ENCODE measurements at places on chromosomes 7 and 10.

- no peak for DNase-seq
Observed at GRCh38 chr10:36177071-36177470, 535.0 kb upstream of the FZD8 start.

DNA sequence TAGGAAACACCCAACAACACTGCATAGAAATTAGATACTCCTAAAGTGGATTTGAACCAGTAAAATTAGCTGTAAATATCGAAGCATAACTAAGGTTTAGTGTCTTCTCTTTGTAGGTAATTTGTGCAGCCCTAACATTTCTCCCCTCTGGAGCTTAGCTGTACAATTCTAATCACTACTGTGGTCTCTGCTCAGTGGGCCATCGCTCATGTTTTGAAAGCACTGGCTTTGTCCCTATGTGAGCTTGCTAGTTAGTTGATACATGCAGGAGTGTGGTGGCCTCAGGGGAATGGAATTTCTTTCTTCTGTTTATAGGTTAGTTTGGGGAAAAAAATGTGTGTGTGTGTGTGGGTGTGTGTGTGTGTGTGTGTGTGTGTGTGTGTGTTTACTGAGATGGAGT is 373.1 kb downstream of the DPP6 start:
- no peak for DNase-seq

GRCh38 chr10:38156416-38157269 is 62.5 kb downstream of the ZNF37A start:
- DNase-seq: no peak

- DNase-seq: no peak
Observed at GRCh38 chr7:6403907-6404306, 43.8 kb downstream of the DAGLB start.

- no peak for DNase-seq
Observed at GRCh38 chr7:21891291-21891690, 54.4 kb downstream of the CDCA7L start.

GRCh38 chr7:107944411-107945169 is 53.6 kb downstream of the DLD start:
- DNase-seq: no peak

GRCh38 chr7:158524749-158525635 is 62.6 kb downstream of the PTPRN2 start:
- DNase-seq: no peak

GRCh38 chr7:45601816-45602540 is 27.8 kb downstream of the ADCY1 start:
- no peak for DNase-seq

GRCh38 chr7:130901209-130901783 is 167.3 kb upstream of the KLF14 start:
- DNase-seq: no peak

GRCh38 chr7:121994625-121995410 is 121.9 kb downstream of the PTPRZ1 start:
- DNase-seq: peak; percentile 16

DNA sequence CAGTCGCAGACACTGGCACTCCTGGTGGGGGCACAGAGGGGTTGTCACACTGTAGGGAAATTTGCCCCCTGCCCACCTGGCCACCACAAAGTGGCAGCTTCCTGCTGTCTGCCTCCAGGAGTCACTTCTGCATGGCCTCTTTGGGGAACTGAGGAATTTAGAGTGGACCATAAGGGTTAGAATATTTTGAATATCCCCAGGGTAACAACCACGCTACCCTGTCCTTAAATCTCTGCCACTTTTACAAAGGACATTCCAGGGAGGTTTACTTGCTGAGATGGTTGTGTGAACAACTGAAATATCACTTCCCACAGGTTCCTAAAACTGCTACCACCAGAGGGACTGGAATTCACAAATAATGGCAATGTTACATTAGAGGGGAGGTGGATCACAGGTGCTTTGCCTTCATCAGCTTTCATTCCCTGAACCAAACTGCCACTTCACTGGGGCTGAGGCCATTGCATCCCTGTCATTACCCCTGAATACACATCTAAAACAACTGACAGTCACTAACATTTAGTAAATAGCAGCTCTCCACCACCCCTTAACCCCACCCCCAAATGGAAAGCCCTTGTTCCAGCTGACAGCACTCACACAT is 88.1 kb upstream of the IFRD1 start:
- DNase-seq: no peak

DNA sequence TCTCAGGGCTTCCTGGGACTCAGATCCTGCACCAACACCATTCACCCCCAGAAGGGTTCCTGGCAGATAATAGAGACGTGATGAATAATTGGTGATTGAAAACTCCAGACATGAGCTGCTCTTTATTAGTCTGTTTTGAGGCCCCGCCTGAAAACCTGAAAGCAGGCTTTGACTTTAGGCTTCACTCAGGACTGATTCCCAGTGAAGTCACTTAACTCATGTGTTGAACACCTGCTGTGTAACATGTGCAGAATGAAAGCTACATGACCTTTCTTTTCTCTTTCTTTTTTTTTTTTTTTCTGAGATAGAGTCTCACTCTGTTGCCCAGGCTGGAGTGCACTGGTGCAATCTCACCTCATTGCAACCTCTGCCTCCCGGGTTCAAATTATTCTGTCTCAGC is 8.9 kb downstream of the SPACDR start:
- no peak for DNase-seq

GRCh38 chr7:137590756-137591305 is 247.3 kb upstream of the PTN start:
- no peak for DNase-seq

DNA sequence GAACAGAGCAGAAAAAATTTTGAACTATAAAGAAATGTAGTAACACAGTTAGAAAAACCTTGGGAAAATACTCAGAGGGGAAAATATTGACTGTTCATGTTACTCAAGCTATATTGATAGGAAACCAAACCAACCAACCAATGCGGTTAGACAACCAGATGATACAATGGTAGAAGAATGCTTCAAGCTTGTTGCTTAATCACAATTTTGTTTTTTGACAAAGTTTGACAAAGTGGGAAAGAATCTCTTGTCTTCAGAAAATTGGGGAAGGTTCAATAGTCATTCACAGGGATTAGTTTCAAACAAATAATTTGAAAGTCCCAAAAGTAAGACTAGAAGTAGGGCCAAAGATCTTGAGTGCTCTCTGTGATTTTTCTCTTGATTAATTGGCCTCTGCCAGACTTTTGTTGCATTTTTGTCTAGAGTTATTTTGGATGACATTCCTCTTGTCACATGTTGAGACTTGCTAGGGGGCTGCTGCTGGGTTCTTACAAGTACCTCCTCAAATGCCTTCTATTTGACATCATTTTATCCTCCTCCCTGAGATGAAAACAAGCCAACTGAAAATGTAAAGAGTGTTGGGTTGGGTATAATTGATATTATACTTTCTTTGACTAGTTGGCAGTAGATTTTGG is 233.1 kb upstream of the PHYHIPL start:
- DNase-seq: no peak

- no peak for DNase-seq
Observed at GRCh38 chr10:131724169-131724545, 176.7 kb upstream of the PPP2R2D start.

DNA sequence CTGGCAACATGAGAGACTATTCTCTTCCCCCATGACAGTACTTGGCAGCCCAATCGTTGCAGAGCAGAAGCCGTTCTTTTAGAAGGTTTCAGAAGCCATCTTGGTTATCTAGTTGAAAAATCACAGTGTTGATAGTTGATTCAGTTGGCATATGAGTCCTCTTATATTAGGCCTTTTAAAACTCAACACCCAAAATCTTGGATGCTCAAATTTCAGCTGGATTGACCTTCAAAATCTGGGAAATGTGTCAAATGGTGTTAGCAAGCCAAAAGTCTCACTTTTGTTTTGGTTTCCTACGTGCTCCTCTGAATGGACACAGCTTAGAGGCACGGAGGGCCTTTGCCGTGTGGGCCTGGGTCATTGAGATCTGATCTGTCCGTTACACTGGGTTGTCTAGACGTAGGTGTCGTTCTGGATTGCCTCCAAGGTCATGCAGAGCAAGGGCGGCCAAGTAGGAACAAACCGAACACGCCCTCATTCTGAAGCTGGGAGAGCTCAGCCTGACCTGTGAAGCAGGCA is 59.3 kb upstream of the BMPER start:
- no peak for DNase-seq

DNA sequence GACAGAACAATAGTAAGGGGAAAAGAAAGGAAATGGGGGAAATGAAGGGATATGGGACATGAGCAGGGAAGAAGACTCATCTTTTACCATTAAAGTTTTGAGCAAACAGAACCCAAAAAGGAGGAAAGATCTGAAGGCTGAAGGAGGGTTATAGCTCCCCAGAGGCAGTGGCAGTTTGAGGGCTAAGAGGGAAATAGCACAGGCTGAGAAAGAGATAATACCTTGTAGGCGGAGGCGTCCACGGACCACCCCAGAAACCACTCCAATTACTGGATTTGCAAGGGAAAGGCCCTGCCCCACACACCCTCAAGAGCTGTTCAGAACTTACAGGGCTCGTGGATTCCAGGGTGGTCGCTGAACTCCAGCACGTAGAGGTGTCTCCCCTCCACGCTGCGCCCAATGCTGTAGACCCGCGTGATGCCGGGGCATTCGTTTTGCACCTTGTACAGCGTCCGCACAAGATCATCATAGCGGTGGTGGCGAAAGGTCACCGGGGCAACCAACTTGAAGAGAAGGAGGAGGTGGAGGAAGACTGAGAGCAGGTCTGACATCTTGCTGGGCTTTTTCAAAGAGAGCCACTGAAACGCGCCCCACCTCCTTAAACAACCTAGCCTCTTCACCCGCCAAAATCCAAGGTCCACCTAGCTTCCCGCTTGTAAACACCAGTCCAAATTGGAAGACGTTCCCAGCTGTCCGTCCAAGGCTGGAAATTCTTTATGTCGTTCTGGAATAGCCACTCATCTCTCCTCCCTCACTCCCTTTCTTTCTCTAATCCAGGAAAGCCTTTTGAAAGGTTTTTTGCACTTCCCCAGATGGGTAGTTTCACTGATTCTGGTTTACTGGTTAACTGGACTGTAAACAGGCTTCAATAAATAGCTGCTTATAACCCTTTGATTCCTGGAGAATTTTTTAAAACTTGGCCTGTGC is at the start of gene CPN1:
CPN1 (minus strand) TSS at position 795 of the 927 bp plus-strand sequence; CDS start at position 551, 244 bp downstream.
- no peak for DNase-seq

DNA sequence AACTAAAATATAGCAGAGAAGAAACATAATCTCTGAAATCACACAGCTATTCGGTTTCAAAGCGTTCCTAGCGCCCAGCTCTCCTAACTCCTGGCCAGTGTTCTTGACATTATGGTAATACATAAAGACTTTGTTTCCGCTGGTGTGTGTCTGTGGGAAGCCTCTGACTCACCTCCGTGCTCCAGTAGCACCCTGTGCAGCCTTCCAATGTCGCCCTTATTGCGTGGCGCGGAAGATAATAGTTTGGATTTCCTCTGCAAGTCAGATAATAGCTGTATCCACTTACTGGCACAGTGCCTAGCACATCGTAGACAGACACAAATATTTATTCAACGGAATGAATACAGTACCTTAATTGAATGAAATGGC is 570 bp downstream of the BMS1 start:
- DNase-seq: peak; percentile 6

GRCh38 chr10:23754179-23754578 is 315.3 kb downstream of the OTUD1 start:
- DNase-seq: no peak

DNA sequence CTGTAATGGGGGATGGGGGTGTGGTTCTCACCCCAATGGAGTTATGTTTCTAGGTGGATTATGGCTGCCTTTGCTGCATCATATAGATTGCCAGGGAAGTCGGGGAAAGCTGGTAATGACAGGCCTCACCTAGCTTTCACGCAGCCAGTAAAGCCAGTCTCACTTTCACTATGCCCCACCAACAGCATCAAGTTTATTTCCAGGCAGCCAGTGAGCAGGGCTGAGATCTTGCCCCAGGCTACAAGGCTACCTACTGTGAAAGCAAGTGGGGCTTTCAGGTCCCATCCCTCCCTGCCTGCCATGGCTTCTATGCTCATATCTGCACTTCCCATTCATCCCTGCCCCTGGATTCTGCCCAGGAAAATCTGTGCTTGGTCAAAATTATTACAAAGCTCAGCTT is 61.7 kb upstream of the NXPH1 start:
- DNase-seq: no peak

DNA sequence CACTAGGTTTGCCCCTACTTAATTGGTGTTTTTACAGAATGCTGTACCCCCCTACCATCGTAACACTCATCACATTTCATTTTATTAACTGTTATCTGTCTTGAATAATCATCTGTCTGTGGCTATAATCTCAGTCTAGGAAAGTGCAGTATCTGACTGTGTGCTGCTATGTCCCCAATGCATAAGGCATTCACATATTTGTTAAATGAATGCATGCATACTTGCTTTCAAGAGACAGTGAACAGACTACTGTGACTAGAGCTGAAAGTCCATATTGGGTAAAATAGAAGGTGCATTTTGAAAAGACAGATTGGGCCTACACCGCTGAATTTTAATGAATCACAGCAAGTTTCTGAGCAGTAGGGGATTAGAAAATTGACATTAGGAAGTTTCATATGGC is 112.3 kb downstream of the ARHGAP12 start:
- DNase-seq: no peak

DNA sequence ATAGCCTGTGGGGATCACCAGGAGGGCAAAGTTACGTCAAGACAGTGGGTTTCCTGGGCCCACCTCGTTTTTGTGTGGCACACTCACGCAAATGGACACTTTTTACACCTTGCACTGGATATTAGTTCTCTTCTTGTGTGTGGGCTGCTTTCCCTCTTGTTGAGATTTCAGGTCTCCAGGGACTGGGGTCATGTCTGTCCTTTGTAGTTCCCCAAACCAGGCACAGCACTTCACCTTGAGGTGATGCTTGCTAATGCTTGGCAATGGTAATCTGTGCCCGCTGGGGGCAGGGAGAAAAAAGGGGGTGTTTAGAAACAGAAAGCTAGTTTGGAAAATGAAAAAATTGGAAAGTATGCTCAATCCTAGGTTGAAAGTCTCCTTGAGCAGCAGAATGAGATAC is 195.3 kb downstream of the PTEN start:
- DNase-seq: no peak

GRCh38 chr10:97323501-97323900 is 4.4 kb downstream of the FRAT1 start:
- no peak for DNase-seq

- no peak for DNase-seq
Observed at GRCh38 chr7:50346545-50347497, 42.3 kb downstream of the IKZF1 start.

GRCh38 chr10:78981970-78982281 is 86.8 kb upstream of the ZMIZ1 start:
- no peak for DNase-seq

DNA sequence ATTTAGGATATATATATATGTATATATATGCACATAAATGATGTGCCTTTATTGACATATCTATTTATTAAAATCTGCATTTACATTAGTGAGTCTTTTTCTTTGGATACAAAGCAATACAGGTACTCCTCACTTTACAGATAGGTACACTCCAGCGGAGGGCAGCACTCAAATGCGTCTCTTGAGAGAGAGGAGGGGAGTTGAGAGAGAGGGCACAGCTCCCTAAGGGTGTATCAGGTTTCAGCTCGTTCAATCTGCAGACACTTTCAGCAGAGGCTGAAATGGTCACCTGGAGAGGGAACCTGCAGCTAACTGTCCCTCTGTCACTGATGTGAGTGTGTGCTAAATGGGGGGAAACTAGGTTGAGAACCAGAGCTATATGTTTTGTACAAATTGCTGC is 21.5 kb downstream of the C10orf53 start:
- no peak for DNase-seq

Measured in activated T-cell treated with anti-CD3 and anti-CD28 coated beads for 48 hours (primary cell).